Spleen (tissue), 13 donors: ENCODE measurements at places on chromosomes 13 and 19.

GRCh38 chr13:112859817-112860190, 109.2 kb upstream of the MCF2L start:
- peak; percentile 76 for DNase-seq

DNA sequence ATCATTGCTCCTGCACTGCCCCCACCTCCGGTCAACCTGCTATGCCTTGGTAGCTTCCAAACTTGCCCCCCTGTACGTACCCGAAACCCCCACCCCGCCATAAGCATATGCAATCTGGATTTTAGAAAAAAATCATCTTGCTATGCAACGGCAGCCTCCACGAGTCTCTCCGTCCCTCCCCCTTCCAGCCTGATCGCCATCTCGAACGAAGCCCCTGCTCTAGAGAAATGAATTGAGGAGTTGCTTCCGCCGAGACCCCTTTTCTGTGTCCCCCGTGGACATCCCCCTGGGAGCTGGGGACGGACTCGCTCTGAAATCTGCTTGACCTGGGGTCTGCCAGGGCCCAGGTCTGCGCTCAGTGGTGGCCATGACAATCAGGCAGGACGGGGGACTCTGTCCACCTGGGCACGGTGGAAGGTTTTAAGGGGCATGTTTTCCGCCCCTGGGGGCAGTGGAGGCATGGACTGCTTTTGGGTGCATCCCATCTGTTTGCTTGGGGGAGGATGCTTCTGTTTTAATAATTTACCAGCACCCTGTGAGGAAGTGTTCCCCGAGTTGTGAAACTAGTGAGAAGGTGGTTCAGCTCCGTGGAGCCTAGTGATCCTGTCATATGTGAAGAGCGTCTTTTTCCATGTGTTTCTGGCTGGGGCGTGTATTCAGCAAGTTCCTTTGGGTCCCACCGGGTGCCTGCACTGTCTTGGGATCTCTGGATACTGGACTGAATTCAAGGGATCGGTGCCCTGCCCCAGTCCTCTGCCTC, 1.0 kb downstream of the KDM4B start:
- DNase-seq = peak; percentile 82

GRCh38 chr19:3572855-3573161, at the start of gene HMG20B:
Gene HMG20B, plus strand, starts transcription at chr19:3572944. Its CDS starts 366 bp downstream, at chr19:3573310.
- DNase-seq = no peak

DNA sequence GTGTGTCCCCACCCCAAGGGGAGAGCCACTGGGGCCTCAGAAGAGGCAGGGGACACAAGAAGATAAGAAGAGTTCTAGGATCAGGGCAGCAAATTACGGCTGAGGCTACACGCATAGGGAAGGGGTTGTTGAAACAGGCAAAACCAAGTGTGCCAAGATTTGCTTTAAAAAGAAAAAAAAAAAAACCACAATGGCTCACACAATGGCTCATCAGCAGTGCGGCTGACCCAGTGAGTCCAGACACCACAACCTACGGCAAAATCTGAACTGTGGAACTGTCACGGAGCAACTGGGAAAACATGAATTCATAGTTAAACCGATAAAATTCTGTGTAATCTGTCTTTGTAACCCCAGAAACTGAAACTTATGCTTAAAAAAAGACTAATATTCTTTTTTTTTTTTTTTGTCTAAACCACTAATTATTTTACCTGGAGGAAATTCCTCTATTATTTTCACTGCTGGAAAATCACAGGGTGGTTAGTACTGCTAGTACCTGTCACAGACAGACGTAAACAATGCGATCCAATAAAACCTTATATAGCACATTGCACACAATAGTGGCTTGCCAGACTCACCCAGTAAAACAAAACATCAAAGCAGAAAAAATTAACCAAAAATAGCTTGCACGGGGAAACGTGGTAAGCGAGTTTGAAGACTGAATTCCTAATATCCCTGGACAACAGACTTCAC, 325.4 kb upstream of the TSHZ3 start:
- DNase-seq = no peak

- no peak for DNase-seq
Measured at GRCh38 chr19:32053376-32053775, 292.0 kb upstream of the ZNF507 start.

DNA sequence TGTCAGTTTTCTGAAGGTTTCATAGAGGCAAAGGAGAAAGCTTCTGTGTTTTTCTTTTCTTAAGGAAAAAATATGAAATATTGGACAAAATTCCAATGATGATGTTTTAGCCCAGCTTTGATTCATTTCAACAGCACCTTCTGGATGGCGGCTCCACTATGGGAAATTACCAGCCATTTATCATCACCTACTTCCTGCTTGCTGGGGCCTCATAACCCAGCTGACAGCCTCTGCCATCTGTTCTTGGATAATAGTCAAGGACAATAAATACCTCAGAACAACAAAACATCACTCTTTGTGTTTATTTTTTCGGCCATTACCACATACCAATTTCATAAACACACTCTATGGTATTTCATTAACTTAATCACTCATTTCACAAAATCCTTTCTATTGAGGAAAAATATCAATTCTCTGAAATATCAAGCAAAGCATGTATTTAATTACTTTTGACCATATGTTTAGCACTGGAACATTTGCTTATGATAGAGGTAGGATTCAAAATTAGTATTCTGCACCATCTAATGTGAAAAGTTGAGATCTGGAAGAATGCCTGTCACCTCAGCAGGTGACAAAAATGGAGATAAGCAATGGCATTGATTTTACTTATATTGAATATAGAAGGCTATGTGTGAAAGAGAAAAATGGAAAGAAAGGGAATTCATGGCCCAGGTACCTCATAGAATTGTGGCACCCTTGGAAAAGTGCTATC, 629.7 kb downstream of the LIG4 start:
- no peak for DNase-seq

- DNase-seq = no peak
Measured at GRCh38 chr13:39039041-39039440, 785 bp downstream of the NHLRC3 start.

GRCh38 chr13:30739761-30740642, 4.7 kb downstream of the ALOX5AP start:
- no peak for DNase-seq

- DNase-seq = peak; percentile 51
Measured at GRCh38 chr19:33159893-33160292, 28.0 kb downstream of the WDR88 start.

- no peak for DNase-seq
Measured at GRCh38 chr19:10279737-10280442, 6.9 kb upstream of the ICAM4 start.

DNA sequence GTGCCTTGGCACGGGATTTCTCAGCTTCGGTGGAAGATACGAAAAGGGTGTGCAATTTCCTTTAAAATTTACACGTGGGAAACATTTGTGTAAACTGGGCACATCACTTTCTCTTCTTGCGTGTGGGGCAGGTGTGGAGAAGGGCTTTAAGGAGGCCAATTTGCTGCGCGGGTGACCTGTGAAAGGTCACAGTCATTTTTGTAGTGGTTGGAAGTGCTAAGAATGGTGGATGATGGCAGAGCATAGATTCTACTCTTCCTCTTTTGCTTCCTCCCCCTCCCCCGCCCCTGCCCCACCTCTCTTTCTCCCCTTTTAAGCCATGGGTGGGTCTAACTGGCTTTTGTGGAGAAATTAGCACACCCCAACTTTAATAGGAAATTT, 7.2 kb downstream of the SLITRK5 start:
- DNase-seq = no peak

- no peak for DNase-seq
Measured at GRCh38 chr19:14449321-14449720, 16.2 kb downstream of the PKN1 start.

- DNase-seq = no peak
Measured at GRCh38 chr13:104530741-104531140, 1464.5 kb upstream of the SLC10A2 start.

DNA sequence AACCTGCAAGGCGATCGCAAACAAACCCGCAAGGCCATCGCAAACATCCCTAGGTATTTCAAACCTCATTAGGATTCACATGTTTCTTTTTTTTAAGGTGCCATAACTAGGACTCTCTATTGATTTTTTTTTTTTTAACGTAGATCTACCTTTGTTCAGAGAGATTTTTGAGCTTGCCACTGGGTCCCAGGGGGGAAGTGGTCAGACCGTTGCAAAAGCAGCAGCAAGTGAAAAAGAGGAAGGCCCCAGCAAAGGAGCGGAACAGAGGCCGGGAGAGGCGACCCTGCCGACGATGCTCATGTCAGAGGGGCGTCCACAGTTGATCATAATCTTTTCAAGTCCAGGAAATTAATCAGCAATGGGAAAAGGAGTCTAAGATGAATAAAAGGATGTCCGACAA, 32.7 kb upstream of the FLT1 start:
- DNase-seq = peak; percentile 88

DNA sequence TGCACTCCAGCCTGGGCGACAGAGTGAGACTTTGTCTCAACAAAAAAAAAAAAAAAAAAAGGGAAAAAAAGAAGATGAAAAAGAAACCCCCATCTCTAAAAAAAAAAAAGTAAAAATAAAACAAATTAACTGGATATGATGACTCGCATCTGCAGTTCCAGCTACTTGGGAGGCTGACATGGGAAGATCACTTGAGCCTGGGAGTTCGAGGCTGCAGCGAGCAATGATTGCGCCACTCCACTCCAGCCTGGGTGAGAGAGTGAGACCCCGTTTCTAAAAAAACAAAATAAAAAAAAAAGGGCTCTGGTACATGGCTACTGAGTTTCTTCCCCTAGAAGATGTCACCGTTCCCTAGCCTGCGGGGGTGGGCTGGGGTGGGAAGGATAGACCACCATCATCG, 2.4 kb upstream of the CATSPERG start:
- no peak for DNase-seq

GRCh38 chr13:84377106-84377505, 494.8 kb upstream of the SLITRK1 start:
- no peak for DNase-seq

DNA sequence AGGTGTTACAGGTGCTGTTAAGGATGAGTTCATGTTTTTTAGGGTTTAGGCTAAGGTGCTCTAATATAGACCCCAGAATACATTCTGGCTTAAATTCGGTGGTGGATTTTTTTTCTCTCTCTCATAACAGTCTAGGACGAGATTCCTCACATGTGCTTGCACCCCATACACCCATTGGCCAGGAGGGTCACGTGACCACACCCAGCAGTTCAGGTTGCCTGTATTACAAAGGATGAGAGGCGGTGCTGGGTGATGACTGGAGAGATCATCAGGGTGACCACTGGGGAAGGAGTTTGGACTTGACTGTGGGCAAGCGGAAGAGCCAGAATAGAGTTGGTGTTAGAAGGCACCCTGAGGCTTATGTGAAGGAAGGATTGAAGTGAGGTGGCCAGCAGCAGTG, 27.7 kb downstream of the PPP2R1A start:
- no peak for DNase-seq

GRCh38 chr13:100483139-100483538, 105.5 kb downstream of the GGACT start:
- no peak for DNase-seq

DNA sequence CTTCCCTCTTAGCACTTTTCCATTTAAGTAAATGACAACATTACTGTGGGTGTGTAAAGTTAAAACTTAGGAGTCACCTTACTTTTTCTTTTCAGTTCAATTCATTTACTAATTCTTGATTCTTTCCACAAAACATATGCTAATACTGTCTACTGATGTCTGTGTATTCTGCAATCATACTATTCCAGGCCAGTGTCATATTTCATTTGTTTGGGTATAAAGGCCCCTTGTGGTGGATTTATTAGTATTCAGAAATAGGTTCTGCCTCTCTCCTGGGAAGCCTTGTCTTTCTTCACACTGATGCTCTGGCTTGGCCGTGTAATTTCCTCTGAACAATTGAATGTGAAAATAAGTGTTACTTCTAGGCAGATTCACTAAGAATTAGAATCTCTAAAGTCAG, 621.9 kb upstream of the SPRY2 start:
- DNase-seq = no peak

DNA sequence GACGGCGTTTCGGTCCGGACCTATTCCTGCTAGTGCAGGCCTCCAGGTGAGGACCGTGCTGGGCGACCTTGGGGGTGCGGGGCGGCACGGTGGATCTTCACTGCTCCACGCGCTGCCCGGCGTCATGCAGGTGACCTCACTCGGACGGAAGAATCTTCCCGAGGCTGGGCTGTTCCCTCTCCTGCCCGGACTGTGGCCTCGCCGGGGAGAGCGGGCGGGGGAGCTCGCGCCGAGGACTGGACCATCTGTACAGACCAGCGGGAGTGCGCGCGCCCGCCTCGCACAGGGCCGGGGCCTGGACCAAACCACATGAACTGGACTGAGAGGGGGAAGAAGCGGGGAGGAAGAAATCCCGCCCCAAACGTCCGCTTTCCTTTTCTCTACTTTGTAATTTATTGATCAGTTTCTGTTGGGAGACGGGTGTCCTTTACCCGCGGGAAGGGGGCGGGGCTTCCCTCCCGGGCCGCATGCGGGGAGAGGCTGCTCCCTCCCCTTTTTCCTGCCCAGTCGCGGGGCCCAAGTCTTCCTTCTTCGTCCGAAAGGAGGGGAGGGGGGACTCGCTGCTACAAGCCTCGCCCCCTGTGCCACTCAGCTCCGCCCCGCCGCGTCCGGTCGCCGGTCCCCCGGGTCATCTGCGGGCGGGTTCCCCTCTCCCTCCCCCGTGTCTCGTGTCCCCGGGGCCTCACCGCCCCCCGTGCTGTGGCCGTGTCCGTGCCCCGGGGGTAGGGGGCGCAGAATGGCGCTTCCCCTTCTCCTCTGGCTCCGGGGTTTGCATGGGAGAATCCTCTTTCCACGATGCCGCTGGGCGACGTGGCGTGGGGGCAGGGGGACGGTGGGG, 4.9 kb downstream of the HRC start:
- DNase-seq = peak; percentile 88

DNA sequence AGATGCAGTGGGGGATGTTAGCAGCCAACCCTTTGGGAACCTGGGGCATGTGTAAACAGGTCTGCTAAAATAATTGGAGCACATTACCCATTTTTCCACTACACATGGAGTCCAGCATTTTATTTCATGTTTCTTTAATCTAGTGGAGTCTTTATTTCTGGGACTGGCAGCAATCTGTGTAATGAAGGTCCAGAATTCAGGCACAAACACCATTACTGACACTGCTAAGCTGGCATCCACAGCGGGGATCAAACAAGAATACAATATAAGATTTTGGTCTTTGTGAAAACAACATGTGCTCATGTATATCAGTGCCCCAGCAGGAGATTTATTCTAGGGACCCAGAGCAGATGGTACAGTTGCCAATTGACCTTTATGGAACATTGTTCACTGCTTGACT, 1587.0 kb upstream of the PRR20A start:
- DNase-seq = no peak

- no peak for DNase-seq
Measured at GRCh38 chr13:109695402-109696190, 90.8 kb downstream of the IRS2 start.
